ENCODE measurements at places on chromosomes 2 and 18.

- peak; percentile 91 for DNase-seq
Measured at GRCh38 chr2:164840930-164841718, 499 bp downstream of the COBLL1 start.

GRCh38 chr2:212537726-212538304 is 787 bp downstream of the ERBB4 start:
- DNase-seq, result no peak

GRCh38 chr2:7154656-7155055 is 237.4 kb downstream of the RNF144A start:
- no peak for DNase-seq

DNA sequence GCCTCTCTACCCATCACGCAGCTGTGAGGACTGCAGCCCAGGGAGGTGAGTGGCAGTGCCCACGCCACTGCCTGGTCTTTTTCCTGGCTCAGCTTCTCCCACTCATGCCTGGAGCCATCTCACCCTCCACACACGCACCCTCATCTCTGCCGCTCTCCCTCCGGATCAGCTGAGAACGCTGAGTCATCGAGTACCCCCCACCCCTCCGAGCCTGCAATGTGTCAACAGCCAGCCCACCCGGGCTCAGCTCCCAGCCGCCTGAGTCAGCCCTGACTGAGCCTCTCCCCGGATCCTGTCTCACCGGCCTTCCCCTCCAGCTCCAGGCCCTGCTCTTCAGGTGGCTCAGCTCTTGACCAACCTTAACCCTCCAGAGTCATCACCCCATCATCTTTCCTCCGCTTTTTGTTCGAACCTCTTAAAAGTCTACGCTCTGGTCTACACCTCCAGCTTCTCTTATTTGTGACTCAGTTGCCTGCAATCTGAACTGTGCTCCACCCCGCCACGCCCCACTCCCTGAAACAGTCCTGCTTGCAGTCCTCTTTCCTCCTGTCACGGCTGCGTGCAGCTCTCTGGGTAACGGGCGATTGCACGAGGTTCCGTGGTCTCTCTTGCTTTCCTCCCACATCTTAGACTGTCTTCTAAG is 94.4 kb upstream of the ASAP2 start:
- DNase-seq, result no peak

DNA sequence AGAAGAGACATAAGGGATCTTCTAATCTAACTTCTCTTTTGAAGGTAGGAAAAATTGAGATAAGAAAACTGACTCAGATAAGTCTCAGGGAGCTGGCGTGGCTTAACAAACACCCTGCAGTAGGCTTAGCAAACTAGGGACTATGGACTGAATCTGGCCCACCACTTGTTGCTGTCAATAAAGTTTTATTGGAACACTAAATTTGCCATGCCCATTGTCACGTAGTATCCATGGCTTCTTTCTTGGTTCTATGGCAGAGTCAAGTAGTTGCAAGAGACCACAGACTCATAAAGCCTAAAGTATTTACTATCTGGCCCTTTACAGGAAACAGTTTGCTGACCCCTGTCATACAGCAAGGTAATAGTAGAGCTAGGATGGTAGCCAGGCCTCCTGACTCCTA is 24.2 kb downstream of the KCNK3 start:
- no peak for DNase-seq

All from RPMI8226 (cell line).